ENCODE measurements at places on chromosomes 3 and 15.

DNA sequence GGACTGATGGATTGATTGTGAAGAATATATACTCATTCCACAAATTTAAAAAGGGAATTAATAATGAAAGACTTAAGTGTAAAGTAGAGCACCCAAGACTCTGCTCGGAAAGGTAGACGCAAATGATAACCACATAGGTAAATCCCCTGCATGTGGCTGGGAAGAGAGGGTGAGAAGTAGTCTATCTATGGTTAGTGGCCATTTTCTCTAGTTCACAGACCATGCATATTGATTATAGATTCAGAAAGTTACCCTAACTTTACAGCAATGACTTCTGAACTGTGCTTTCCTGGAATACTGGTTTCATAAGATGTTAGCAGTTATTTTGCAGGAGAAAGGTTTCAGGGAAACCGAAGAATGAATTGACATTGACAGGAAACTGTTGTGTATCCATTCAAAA, 51.7 kb downstream of the CASR start:
- DNase-seq: peak; percentile 46

DNA sequence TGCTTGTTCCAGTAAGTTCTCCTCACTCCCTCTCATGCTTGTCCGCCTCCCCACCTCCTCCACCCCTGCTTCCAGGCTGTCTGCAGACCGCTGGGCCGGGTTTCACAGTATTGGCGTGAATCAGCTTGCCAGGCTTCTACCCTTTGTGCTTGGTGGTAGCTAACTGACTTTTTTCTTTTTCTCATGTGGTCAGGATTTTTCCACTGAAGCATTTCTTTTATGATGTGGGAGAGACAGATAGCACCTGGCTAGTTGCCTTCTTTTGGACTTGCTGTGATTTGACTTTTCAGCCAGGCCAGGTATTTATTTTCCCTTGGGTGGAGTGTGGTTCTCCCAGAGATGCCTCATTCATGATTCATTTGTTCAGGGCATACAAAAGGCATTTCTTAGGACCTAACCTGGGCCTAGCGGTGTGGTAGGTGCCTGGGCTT, 60.6 kb downstream of the ST6GAL1 start:
- no peak for DNase-seq

DNA sequence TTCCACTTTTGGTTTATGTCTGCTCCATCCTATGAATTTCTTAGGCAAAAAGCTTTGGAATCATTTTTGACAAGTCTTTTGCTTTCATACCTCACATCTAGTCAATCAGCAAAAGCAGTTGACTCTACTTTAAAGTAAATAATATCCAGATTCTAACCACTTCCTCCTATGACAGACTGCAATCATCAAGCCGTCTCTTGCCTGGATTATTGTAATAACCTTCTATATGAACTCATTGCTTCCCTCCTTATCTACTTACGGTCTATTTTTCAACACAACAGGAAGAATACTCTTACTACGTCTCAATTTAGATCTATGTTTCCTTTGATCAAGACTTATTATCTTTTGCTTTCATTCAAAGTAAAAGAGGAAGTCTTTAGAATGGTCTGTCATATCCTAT, 20.7 kb downstream of the CLDN1 start:
- DNase-seq: no peak

DNA sequence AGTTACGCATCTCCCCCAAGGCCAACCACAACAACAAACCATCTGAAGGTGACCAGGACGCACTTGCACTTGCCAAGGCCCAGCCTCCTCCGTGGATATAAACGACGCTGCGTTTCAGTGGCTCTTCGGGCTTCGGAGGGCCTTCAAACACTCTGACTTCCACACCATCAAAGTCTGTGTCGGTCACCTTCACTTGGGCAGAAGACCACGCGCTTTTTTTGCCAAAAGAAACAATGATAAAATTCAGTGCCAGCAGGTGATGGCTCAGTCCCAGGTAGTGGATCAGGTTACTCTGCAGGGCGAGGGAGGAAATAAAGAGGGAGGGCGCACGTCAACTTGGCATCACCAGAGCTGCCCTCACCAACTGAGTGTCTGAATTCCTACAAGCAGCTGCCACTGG, 63.0 kb downstream of the NCEH1 start:
- DNase-seq: no peak

GRCh38 chr3:134903837-134904236, 108.8 kb downstream of the EPHB1 start:
- no peak for DNase-seq

GRCh38 chr3:152828075-152828840, 6.7 kb upstream of the P2RY1 start:
- no peak for DNase-seq

DNA sequence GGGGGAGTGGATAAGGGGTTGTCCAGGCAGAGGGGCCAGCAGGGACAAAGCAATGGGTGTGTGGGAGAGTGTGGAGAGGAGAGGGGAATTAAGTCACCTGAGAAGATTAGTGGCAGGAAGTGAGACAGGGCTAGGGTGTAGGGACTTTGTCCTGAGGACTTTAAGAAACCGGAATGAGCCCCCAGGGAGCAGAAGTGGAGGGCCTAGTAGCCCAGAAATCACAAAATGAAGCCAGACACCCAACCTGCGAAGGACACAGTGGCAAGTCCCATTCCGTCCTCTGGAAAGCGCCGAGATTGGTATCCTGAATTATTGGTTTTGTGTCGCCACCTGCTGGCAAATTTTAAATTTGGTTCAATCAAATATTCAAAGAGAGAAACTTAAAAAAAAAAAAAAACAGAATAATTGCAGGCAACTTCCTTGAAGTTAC, 78.0 kb upstream of the SLC25A36 start:
- DNase-seq: peak; percentile 44

- no peak for DNase-seq
These were observed 353 bp downstream of the ATG3 start for GRCh38 chr3:112561484-112561733.

GRCh38 chr15:31953478-31953877, 76.8 kb upstream of the CHRNA7 start:
- DNase-seq: no peak

DNA sequence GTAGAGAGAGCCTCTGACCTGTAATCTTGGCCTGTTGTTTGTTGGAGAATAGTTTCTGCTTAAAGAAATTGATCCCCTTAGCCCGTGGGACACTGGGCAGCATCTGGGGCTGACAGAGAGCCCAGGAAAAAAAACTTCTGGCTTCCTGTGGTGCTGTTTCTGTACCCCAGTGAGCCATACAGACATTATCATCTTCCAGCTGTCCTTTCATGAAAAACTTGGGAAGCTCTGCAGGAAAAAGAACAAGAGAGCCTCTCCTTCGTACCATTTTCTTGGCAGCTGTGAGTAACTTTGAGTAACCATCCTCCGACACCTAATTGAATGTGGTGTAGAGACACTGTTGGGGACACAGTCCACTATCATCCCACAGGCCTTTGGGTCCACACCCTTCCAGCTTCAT, 333.0 kb downstream of the SHQ1 start:
- DNase-seq: no peak

DNA sequence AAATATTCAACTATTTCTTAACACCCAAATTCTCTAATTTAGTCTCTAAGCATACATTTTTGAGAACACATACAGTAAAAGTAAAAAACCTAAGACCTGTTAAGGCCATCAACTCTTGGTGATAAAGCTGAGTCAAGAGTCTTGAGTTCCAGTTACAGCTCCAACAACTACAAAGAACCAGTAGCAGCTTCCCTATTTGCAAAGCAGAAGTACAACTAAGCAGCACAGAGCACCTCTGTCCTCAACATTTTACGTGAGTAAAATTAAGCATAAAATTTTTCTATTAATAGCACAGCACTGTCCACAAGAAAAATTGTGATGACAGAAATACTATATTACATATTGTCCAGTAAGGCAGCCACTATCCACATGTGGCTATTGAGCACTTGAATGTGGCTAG, 4.4 kb downstream of the PCOLCE2 start:
- no peak for DNase-seq

DNA sequence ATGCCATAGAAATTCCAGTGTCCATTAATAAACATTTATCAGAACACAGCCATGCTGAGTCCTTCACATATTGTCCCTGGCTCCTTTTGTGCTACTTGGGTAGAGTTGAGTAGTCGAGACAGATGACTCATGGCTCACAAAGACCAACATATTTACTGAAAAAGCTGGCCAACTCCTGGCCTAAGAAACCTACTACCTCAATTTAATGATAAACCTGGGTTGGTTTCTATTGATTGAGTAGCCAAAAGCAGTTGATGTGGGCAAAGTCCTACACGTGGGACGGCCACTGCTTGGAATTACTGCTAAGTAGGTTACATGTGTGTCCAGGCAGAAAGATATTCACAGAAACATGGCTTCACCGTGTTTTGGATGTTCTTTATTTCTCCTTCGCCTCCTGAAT, 402.2 kb downstream of the NR2F2 start:
- DNase-seq: no peak

GRCh38 chr3:140177943-140178342, 243.0 kb downstream of the CLSTN2 start:
- DNase-seq: no peak

- no peak for DNase-seq
These were observed 115.9 kb downstream of the CBLB start for GRCh38 chr3:105752791-105753415.

DNA sequence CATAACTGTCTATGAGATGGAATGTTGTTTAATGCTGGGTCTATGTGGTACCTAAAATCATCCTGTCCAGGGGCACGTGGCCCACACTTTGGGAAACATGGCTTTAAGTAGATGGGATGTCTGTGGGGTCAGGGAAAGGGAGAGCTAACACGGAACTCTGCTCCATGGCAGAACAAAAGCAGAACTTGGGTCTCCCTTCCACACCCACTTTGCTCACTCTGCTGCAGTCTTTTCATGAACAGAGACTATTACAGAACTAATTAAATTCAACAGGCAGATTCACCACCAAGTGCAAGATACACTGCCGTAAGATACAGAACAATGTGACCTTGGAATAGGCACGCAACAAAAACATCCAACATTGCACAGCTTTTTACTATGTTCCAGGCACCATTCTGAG, 28.2 kb downstream of the POPDC2 start:
- DNase-seq: no peak

GRCh38 chr15:49982584-49982983, 136.4 kb downstream of the ATP8B4 start:
- DNase-seq: no peak

DNA sequence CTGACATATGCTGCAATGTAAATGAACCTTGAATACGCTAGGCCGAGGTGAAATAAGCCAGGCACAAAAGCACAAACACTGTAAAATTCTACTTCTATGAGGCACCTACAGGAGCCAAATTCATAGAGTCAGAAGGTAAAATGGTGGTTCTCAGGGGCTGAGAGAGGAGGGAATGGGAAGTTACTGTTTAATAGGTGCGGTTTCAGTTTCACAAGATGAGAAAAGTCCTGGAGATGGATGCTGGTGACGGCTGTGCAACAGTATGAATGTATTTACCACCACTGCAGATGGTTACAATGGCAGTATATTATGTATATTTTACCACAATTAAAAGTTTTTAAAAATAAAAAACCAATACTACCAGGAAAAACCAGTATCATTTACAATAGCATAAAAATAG, 4.0 kb downstream of the TNK2 start:
- no peak for DNase-seq

DNA sequence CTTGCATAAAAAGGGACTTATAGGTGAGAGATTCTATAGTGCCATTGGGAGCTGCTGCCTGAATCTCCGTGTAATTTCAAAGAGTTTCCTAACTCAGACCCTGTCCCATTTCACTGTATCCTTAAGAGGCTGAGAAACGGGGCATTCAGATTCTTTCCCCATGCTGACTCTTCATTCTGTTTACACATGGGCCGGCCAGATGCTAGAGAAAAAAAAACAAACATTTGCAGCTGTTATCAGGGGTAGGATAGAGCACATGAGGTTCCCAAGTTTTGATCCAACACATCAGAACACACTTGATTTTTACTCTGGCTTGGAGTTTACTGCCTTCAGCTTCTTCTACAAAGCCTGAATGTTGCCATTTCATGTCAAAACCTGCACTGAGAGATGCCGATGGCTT, 215.9 kb upstream of the TPRG1 start:
- DNase-seq: no peak

GRCh38 chr15:40900256-40901052, 6.2 kb downstream of the VPS18 start:
- no peak for DNase-seq

DNA sequence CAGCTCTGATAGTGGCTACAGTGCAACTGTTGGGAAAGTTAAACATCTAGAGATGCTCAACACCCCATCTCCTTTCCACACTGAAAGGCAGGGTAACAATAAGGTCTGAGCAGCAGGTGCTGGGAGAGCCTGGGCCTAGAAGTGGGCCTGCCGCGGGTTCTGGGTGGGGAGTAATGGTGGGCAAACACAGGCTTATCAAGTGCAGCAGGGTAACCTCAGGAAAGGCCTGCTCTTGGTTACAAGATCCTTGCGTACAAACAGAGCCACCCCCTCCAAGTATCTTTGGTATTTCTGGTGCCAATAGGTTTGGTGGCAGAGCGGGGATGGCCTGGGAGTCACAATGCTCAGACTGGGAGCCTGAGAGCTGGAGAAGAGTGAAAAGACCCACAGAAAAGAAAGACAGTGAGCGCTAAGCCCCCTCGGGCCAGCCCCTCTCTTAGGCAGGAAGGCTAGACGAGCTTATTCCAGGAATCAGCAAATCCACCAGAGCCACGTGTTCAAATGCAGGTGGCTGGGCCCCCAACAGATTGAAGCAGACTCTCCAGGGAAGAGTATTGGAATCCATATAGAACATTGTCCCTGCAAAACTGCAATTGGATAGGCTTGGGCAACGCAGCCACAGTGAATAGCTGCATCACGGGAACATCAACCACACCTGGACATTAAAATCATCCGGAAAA, 2.7 kb downstream of the IQSEC1 start:
- DNase-seq: no peak

DNA sequence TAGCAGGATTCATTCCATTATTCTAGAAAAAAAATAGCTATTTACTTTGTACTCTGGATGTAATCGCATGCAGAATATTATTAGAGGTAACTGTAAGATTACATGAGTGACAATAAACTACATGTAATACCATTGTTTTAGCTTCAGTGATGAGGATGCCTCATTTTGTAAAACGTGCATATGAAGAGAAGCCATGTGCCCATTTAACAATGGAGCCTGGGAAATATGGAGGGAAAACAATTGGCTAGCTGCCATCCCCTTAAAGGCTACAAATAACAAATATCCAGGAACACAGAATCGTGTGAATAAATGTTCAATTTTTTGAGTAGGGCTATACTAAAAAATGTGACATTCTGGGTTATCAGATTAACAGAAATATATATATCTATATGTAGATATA, 151.1 kb downstream of the SAMMSON start:
- no peak for DNase-seq

- DNase-seq: no peak
These were observed 26.1 kb downstream of the GOLGA6L2 start for GRCh38 chr15:23420806-23421575.

GRCh38 chr3:106183762-106184391, 315.1 kb upstream of the CBLB start:
- peak; percentile 81 for DNase-seq

- no peak for DNase-seq
These were observed 14.5 kb upstream of the ONECUT1 start for GRCh38 chr15:52804526-52805081.

DNA sequence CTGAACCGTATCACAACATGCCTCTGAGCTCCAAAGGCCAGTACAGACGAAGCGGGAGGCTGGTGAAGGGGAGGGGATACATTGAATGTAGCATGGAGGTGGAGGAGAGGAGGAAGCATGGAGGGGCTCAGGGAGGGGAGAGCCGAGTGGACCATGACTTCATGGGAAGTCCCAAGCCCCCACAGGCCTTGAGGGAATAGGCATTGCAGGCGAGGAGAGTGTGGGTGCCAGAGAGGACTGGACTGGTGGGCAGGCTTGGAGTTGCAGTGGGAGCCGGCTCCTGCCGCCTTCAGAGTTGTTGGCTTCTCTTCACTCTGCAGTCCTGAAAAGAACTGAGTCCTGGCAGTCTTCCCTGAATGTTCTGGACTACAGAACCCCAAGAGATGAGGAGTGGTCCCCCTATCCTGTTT, 3.3 kb upstream of the RNU6-1 start:
- DNase-seq: no peak
